ENCODE measurements at places on chromosomes 2 and 18.

GRCh38 chr18:54805571-54806334 is 22.5 kb upstream of the RAB27B start:
- no peak for DNase-seq

GRCh38 chr2:27581417-27582128 is 1.3 kb upstream of the ZNF512 start:
- no peak for DNase-seq

DNA sequence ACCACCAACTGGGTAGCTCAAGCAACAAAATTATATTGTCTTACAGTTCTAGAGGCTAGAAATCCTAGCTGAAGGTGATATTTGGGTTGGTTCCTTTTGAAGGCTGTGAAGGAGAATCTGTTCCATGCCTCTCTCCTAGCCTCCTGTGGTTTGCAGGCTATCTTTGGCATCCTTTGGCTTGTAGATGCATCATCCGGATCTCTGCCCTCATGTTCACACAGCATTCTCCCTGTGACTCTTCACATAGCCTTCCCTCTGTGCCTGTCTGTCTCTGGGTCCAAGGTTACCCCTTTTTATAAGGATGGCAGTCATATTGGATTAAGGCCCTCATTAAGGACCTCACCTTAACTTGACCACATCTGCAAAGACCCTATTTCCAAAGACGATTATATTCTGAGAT is 78.6 kb upstream of the MAP3K20 start:
- DNase-seq, result no peak

DNA sequence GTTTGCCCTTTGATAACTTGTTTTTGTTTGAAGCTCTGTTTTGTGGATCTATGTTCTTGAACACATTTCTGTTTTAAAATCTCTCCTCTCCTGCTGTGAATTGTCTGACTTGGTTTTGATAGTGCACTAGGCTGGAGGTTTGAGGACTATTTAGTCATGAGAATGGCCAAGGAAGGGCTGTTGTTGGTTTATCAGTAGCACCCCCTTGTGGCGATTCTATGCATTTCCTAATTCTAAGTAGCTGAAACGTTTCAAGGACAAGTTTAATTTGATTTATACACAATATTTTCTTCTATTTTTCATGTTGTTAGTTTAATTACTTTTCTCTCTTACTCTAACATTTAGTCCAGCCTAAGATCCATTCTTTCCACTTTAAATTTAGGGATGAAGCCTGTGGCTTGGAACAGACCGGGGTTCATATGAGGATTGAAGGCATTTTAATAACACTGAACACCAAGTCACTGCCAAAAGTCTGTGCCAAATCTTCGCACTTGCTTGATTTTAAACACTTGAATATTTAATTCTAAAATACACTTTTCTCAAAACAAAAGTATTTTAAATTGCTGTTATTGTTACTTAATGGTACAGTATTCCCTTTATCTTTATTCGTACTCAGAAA is 166.0 kb downstream of the SOCS6 start:
- DNase-seq, result peak; percentile 54

DNA sequence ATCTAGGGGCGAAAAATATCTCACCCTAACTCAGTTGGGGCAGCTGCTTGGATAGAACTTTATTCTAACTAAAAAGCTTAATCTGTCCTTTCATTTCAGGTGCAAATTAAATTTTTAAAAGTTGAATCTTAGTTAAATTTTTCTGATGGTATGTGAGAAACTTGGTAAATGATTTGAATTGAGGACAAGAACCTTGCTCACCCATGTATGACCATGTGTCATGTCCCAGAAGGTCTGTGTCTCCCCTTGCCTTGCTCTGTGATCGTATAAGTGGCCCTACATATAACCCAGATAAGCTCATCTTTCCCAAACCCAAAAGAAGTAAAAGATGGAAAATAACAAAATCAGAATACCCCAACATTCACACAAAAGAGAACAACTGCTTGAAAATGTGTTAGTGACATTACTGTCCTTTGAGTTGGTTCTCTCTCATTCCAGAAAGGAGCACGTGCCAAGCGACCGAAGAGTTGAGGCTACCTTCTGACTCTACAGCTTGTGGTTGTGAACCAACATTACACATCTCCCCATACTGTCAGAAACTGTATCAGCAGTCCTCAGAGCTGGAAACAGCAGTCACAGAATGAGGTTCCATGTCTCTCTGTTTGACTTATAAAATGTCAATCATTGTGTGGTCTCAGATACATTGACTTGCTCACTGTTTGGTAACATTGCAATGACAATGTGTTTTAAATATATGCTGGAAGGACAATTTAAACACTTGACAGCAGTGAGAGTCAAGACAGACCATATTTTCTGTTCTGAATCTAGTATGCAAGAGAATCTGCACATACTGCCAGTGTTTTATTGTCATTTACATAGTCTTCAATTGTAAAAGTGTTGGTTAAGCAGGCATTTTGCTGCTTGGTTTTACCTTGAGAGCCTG is 46.3 kb upstream of the TANK start:
- no peak for DNase-seq

GRCh38 chr2:50785816-50786215 is 246.1 kb downstream of the NRXN1 start:
- DNase-seq, result no peak

DNA sequence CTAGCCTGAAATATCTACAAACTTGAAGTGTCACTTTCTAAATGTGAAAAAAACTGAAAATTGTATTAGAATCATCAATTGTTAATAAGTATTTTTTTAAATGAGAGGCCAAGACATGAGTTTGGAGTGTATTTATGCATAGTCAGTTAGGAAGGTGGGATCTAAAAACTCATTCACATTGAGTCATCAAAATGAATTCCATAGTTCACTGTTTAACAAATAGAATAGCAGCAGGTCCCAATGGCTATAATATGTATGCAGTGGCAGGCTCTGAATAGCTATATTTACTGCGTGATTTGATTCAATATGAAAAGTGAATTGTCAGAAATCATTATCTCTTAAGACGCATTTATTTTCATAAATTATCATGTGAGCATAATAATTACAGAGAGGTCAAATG is 256.1 kb downstream of the ZNF385B start:
- DNase-seq, result no peak

DNA sequence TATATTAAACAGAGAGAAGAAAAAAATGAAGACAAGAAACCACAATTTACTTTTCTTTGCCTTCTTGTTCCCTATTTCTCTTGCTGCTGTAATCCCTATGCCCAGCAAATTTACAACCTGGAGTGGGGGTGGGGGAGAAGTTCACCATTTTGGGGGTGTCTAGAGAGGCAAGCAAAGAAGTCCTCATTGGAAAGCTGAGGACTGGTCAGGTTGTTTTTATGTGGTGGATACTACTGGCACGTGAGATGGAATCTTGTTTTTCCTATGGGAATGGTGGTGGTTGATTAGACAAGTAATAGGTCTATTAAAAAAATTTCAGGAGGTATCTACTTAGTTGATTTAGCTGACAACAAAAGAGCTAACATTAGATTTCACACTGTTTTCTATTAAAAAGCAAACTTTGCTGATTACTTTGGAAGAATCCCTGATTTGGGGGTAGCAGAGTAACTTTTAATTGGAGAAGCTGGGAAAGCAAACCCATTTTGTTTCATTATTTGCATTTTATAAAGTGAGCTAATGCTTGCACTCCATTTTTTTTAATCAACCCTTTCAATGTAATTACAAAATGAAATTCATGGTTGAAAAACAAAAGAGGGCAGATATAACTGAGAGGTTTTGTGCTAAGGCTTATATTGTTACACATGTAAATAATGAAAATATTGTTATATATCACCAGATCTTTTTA is 6.0 kb downstream of the POU3F3 start:
- DNase-seq, result peak; percentile 18

DNA sequence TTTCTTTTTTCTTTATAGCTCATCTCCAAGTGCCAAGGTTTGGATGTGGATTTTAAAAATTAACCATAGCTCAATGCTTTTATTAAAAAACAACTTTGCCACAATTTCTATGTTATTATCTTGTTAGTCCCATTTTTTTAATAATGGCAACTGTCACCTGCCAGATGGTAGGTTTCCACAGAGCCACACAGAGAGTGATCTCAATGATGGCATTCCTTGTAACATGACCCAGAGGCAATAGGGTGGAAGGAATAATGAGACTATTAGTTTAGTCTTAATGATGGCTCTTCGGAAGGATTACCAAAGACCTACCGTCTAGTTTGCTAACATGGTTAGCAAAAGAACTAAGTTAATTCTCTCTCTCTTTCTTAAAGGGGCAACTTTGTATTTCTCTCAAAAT is 64.0 kb downstream of the REL start:
- no peak for DNase-seq

DNA sequence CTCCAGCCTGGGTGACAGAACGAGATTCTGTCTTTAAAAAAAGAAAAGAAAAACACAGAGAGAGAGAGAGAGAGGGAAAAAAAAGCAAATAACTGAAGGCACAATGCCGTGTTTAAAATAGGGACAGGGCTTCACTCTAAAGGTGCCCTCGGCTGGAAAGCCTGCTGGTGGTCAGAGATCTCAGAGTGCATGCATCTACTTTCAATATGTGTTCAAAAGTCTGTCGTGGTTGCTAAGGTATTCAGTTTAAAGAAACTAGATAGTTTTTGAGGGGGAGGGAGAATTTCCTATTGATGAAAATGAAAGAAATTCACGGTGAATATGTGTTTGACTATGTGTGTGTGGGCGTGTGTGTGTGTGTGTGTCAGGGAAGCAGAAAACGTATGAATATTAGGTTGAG is 11.0 kb upstream of the CBLN2 start:
- no peak for DNase-seq

- no peak for DNase-seq
Measured at GRCh38 chr18:72128649-72129048, 415.5 kb downstream of the CBLN2 start.

- no peak for DNase-seq
Measured at GRCh38 chr18:23825978-23826405, 136.7 kb downstream of the LAMA3 start.

DNA sequence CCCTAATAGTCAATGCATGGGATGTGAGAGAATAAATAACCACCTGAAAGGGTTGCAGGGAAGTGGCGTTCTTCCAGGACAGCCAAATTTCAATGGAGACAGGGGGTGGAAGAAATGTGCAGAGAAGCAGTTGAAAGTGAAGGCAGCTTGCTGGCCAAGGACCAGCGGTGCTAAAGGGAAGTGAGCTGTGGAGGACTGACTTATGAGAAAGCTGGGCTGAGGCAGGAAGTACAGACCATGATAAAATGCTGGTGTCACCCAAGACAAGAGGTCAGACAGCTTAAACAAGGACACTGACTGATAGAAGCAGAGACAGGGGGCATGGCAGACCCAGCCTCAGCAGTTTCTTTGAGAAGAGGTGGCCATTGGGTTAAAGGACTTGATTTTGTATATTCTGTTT is 106.7 kb downstream of the DTNB start:
- peak; percentile 45 for DNase-seq

- DNase-seq, result no peak
Measured at GRCh38 chr2:233802132-233802815, 24.1 kb downstream of the MROH2A start.

- DNase-seq, result no peak
Measured at GRCh38 chr18:11367351-11367750, 218.0 kb upstream of the PIEZO2 start.

DNA sequence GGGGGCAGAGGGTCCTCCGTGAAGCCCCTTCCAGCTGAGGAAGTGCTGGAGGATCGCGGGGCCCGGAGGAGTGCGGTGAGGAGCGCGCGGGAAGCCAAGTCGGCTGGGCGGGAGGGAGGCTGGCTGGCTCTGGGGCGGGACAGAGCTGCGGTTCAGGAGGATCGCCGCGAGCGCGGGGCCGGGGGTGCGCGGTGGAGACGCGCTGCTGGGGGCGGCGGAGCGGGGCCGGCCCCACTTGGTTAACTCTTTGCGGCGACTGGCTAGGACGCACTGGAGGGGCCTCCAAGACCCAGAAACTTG is 464 bp downstream of the CYBRD1 start:
- peak; percentile 66 for DNase-seq

DNA sequence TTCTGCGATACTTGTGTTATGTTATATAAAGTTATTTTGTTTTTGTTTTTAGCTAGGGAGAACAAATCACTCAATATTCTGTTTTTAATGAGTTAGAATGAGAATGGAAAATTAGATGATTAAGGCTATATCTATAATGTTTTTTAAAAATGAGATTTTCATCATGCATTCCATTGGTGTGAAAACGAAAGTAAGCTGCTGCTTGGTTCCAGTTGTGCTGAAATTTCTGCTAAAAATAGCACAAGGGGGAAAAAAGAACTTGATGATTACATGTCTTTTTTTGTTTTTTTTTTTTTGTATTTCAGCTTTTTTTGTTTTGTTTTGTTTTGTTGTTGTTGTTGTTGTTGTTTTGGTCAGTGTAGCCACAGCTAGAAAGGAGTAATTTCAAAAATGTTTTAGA is 242.6 kb upstream of the KCNJ3 start:
- DNase-seq, result no peak

GRCh38 chr18:12113999-12114646 is 20.5 kb downstream of the ANKRD62 start:
- DNase-seq, result no peak

- DNase-seq, result no peak
Measured at GRCh38 chr2:231606941-231607340, 14.3 kb downstream of the TEX44 start.

DNA sequence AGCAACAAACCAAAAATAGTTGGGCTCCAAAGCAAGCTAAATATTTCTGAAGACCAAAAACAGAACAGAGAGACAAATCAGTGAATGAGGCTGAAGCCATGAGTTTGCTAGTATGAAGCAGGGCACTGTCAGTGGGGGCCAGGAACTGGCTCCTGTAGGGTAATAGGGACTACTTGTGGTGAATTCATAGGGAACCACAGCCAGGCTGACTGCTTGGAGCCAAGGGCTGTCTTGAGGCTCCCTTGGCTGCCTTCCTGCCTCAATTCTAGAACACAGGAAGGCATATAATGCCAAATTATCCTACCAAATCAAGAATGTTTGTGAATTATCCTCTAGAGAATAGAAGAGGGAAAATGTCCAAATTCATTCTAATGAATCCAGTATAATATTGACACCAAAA is 406.0 kb downstream of the CCDC85A start:
- no peak for DNase-seq

DNA sequence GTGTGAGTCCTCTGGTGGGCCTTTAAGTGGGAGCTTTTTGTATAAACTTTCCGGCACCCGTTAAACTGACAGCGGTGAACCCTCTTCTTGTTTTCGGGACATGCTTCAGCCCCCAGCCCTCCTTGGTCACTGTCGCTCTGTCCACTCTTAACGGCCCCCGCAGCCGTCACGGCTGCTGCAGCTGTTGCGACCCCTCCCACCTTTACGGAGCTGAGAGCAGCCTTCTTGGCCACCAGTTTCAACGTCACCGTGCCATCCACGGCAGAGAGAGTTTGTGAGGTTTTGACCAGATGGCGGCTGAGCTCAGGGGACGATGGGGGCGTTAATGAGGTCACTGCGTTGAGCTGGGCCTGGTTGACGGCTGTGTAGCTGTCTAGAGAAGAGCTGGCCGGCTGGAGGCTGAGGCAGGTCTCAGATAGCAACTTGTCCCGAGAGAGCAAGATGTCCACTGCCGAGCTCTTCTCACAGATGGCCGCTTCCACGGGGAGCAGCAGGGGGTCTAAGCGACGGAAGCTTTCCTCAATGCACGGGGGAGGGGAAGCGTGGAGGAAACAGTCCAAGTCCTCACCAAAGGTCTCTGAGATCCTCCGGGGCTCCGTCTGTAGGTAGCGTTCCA is 41.9 kb downstream of the KLF7 start:
- DNase-seq, result no peak

Measured in GM13977 (cell line).